ENCODE measurements at places on chromosomes 11 and 22.

- no peak for DNase-seq
These were observed 73.6 kb downstream of the MICAL3 start for GRCh38 chr22:17950651-17951214.

DNA sequence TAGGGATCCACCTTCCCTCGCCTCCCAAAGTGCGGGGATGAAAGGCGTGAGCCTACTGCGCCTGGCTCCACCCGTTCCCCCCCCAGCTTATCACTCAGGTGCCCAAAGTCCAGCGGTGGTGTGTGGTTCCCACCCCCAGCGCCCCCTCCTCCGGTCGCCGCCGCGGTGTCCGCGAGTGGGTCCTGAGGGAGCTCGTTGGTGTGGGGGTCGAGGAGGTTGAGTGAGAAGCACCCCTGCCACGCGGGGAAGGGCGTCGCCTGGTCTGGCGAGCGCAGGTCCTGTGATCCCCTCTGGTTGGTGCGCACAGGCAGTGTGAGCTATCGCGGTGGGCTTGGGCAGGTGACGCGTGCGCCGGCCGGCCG lies 3900.6 kb upstream of the OR11H1 start:
- DNase-seq = no peak

DNA sequence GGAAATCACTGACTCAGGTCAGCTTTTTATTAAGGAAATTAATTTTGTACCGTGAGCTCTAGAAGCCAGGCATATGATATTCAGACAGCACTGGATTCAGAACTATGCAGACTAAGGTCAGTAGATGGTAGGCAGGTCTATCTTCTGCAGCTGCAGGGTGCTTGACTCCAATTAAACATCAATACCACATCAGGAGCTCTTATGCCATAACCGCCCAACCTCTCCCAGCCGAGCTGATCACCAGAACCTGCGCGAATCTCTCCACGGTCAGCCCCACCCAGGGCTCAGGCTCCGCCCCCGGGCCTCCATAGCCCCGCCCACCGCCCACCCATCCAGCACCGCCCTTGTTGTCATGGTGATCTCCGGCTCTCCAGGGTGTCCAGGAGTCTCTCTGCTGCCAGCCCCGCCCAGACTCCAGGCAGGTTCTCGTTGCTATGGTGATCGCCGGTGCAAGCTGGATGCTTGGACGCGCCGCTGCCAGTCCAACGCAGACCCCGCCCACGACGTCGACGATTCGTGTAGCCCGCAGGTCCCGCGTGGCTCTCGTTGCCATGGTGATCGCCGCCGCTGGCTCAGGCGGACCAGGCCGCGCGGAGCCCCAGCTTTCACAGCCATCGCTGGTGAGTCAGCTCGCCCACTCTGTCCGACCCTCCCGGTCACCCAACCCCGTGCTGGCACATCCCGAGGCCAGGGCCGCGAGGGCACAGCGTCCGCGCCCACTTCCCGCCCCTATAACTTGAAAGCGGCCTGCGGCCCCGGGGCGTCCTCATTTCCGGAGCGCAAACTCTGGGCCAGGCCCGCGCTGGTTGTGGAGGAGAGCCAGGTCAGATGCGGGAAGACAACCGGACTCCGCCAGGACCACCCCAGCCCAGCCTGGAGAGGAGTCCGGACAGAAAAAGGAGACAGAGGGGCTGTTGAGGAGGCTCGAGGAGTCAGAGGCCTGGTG lies at the start of gene RAB36:
RAB36 (plus strand) TSS at position 546 of the 946 bp plus-strand sequence. CDS start 1,140 bp downstream, outside the sequence.
- peak; percentile 92 for DNase-seq

DNA sequence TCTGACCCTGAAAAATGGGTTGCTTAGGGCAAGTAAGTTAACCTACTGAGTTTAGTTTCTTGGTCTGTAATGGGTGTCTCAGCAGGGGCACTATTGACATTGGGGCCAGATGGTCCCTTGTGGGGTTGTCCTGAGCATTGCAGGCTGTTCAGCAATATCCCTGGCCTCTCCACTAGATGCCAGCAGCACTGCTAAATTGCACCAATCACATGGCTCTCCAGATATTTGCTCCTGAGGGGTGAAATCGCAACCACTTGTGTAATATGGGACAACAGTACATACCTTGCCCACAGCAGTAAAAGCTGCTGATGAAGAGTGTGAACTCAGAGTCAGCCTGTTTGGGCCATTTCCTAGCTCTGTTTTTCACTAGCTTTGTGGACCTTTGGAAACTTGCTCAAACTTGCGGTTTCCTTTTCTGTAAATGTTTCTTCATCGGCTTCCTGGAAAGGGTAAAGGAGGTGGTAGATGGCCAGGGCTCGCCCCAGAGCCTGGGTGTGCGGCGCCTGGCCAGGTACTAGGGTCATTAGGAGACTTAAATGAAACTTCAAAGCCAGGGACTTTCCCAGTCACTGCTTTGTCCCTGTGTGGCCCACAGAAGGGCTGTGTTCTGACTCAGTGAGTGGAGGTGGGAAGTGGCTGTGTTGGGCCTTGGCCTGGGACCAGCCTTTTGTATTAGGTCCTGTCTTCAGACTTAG lies 13.0 kb downstream of the NCF4 start:
- no peak for DNase-seq

DNA sequence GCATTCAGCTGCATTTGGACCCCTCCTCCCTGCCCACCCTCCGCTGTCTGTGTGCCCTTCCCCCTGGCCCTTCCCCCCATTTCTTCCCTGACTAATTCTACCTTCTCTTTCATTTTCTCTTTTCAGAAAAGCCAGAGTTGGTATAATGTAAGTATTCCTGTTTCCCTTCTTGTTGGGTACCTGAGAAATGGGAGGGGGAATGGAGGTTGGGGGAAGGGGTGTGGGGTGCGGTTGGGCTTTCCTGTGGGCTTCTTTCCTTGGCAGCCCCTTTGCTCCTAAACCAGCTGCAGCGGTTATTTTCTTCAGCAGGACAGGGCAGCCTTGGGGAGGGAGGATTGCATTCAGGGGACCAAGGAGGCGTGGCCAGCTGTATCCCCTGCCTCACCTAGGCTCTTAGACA lies 70.2 kb downstream of the SCN3B start:
- DNase-seq = no peak

- no peak for DNase-seq
These were observed 25.7 kb upstream of the PRAME start for GRCh38 chr22:22584722-22585121.

GRCh38 chr22:47622541-47622940 lies 860.1 kb downstream of the TBC1D22A start:
- DNase-seq = no peak

GRCh38 chr11:134124660-134125451 lies 56.0 kb downstream of the JAM3 start:
- DNase-seq = no peak

DNA sequence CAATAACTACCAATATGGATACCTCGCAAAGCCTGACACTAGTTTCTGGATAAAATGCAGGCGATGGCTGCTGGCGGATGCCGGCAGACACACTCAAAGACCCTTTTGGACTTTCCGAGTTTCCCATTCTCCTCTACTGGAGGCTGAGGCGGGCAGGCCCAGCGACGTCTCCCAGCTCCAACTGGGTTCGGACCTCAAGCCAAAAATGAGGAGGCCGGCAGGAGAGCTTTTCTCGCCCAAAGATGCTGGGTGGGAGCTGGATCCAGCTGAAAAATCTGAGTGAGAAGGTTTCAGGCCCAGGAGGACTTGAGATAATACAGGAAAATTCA lies 428 bp upstream of the FEZ1 start:
- DNase-seq = no peak

GRCh38 chr22:41831828-41832552 lies 915 bp upstream of the SREBF2 start:
- DNase-seq = no peak

DNA sequence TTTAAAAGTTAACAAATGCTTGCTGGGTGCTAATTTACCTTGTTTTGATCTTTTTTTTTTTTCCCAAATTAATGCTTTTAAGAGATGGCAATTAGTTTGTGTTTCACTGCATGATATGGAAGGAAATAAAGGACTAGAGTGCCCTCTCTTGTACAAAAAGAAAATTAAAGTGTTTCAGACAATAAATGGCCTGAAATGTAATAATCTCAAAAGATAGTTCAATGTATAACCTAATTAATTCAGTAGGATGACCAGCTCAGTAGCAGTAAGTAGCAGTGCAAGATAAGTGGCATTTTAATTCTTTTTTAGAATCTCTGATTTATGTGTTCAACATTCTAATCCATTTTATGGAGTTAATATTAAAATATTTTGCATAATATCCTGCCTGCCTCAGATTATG lies 39.9 kb upstream of the MYO18B start:
- DNase-seq = no peak

DNA sequence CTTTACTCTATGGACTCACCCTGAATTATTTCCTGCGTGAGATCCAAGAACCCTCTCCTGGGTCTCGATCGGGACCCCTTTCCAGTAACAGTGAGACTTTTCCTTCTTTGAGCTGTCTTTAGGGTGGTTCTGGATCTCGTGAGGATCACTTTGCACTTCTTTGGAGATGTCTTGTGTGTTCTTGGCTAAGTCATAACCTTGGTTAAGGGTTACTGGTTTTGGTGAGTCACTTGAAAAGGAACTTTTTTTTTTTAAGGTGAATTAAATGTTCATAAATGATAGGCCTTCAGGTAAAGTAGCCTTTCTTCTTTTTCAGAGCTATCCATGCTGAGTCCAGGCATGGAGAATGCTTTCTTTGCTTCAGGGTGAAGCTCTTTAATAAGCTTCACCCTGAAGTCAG lies 19.4 kb upstream of the GSTP1 start:
- DNase-seq = no peak

GRCh38 chr22:37169947-37170688 lies 17.9 kb downstream of the C1QTNF6 start:
- DNase-seq = no peak

DNA sequence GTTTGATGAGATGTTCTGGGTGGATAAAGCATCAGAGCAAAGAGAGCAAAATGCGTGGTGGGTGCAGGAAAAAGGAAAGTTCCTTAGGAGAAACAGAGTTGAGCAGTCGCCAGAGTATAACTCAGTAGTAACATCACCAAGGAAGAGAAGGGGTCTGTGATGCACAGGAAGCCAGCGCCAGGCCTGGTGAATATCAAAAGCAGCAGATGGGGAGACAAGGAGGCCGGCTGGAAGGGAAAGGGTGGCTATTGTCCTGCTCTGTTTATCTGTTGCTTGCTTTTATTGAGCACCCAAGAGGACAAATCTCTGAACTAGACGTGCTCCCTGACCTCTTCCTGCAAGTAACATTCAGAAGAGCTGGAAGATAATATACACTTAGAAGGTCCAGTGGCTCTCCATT lies 52.7 kb upstream of the GRAMD1B start:
- DNase-seq = no peak

- no peak for DNase-seq
These were observed 305.2 kb downstream of the RAB38 start for GRCh38 chr11:87870086-87870485.
